LHCN-M2 (cell line): ENCODE measurements at places on chromosomes 3 and 15. TPM values are rescaled to one million over a fixed set of nuclear protein-coding genes. Genes with fewer than 3 reads are reported as not detected.

Gene IMPG2
- 0.19 and 0.23 TPM in 2 replicates for total RNA-seq

DNA sequence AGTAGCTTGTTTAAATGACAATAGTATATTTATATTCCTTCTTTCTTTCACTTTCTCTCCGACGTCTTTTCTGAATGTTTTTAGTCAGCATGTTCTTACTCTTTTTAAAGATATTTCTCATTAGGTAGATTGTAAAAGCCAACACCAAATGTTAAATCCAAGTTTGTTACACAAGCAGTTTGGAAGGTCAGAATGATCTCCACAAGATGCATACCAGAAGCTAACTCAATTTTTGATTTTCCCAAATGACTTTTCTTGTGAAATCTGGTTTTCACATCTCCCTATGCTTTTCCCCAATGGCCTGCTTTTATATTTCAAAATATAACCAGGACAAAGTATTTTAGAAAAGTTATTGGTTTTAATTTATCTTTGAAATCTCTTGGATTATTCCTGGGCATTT, 49.7 kb upstream of the TPRG1 start:
- DNase-seq: no peak

Gene SNURF
- 5.4 and 7.5 TPM in 2 replicates for total RNA-seq

DNA sequence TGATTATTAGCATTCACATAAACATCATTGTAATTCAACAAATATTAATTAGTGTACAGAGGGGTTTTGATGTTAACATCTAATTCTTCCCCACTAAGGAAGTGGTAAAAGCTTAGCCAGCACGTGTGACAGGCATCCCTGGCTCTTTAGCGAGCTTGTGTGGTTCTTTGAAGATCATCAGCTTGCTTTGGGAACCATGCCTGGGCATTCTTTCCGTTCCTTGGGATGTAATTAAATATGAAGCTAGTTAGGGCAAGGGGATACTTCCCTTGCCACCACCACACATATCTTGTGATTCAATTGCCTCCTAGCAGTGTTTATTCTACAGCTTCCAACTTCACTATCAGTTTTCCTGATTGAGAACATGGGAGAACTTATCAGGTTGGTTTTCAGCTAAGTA, 246.5 kb downstream of the MYRIP start:
- no peak for DNase-seq

- DNase-seq: no peak
Observed at GRCh38 chr15:58593870-58594269, 155.6 kb downstream of the ADAM10 start.
